ENCODE measurements at places on chromosomes 13 and 19. TPM values are rescaled to one million over a fixed set of nuclear protein-coding genes. Genes with fewer than 3 reads are reported as not detected.

DNA sequence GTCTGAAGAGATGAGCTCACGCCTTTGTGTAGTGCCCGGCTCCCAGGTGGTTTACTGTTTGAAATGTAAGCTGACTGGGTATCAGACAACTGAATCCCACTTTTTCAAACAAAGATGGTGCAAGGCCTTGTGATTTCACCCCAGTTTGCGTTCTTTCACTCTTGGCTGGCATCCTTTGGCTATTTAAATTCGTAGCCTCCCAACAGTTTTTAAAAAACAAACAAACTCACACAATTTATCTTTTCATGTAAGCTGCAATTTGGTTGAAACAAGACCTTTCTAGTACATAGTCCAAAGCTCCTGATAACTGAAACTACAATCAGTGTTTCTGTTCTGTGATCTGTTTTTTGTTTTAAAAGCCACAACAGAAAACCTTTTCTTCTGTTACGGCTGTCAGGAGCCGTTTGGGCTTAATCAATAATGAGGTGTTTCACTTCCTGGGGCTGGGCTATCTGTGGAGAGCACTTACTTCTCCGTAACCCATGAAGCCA lies 65.1 kb upstream of the NPAS1 start:
- no peak for DNase-seq

DNA sequence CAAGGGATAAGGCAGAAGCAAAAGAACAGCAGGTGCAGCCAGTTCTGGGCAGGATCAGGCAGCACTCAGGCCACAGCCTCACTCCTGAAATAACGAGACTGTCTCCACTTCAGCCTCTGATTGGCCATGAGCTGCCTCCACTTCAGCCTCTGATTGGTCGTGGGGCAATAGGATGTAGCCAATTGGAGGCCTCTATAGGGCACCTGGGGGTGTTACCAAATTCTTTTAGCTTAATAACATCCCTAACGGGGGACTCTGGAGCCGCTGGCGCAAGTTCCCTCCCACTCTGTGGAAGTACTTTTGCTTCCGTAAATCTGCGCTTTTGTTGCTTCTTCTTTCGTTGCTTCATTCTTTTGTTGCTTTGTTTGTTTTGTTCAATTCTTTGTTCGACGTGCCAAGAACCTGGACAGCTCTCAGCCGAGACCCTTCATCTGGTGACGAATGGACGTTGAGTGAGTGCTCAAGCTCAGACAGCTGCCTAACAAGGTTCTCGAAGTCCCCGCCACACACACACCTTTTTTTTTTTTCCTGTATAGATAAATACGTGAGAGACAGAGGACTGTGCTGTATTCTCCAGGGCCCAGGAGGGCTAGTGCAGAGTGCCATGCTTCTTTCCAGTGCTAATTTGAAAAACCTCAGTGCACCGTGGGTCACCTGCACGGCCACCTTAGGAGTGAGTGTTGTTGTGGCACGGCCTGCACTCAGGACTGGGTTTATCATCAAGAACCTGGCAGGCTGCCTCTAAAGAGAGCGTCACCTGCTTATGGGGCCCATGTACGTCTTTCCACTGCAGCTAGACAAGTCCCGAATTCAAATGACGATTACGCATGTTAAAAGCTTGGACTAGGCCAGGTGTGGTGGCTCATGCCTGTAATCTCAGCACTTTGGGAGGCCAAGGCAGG lies 32.0 kb upstream of the TUBGCP3 start:
- DNase-seq = no peak

DNA sequence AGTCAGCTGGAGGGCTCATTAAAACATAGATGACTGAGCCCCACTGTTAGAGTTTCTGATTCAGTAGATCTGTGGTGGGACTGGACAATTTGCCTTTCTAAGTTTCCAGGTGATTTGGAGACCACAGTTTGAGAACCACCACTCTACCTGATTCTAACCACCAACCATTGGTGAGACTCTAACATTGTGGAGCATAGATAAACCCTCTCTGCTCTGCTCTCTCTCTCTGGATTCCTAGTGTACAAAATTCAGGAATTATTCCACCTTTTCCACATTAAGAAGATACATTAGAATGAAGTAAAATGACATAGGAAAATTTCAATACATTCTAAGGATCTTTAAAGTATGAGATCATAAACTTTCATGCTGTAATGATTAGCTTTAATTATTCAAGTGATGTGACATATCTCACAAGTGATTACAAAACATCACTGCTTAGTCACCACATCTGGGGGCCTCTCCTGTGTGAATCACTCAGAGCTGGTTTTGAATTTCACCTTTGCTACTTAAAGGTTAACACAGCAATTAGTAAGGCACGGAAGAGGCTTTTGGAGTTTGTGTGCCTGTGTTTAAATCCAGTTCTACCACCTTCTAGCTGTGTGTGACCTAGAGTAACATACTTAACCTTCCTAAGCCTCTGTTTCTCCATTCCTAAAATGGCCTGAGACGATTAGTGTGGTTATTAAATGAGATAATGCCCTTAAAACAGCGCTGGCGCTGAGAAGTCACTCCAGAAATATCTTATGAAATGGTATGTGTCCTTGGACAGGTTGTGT lies 78.5 kb upstream of the NBEA start:
- no peak for DNase-seq

DNA sequence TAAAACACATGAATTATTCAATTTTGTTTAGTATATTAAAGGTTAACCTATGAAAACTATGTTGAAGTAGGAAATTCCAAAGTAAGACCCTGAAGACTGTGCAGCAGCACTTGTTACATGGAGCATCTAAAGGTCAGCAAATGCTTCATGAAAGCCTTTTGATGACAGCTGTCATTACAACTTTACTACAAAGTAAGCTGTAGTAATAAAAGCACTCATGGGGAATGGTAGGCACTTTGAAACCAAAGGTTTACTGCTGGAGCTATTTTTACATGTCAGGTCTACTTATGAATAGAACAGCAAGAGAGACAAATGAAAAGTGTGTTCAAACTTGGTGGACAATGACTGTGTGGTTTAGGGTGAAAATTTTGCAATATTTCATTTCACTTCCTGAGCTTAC lies 672.5 kb upstream of the PCDH20 start:
- no peak for DNase-seq

DNA sequence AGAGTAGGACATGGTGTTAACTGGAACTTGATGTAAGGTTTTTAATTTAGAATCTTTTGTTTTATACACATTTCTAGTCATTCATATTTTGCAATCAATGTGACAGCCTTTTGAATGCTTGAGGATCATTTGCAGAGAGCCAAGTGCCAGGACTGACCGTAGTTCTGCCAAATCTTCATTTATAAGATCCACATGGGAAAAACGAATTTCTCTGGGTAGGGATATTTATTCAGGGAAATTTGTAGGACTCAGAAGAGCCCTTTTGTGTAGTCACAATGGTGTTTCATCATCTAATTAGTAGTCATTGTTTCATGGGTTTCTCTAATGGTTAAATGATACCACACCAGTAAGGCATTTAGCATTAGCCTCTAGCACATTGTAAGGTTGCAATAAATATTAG lies 161.1 kb downstream of the LMO7 start:
- no peak for DNase-seq

DNA sequence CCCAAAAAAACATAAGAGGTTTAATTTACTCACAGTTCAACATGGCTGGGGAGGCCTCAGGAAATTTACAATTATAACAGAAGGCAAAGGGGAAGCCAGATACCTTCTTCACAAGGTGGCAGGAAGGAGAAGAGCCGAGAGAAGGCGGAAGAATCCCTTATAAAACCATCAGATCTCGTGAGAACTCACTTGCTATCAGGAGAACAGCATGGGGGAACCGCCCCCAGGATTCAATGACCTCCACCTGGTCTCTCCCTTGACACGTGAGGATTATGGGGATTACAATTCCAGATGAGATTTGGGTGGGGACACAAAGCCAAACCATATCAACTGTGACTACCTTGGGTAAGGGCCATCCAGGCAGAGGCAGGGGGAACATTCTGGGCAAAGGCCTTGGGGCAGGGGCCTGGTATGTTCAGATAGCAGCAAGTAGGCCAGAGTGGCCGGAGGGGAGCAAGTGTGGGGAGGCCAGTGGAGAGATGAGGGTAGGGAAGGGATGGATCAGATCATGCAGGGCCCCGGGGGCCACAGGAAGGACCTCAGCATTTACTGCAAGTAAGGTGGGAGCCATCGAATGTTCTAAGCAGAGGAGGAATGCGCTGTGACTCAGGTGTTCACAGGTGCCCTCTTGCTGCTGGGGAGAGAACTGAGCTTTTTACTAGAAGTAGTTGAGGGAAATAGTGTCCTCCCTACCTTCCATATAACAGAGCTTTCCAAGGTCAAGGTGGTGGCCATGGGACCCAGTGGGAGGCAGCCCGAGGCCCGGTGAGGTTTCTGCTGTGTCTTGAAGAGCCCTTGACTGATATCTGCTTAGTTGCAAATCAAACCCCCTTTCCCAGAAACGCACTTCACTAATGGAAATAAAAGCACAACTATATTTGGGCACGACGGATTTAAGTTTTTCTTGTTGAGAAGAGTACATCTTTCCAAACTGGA lies 18.0 kb downstream of the RAB3D start:
- no peak for DNase-seq

DNA sequence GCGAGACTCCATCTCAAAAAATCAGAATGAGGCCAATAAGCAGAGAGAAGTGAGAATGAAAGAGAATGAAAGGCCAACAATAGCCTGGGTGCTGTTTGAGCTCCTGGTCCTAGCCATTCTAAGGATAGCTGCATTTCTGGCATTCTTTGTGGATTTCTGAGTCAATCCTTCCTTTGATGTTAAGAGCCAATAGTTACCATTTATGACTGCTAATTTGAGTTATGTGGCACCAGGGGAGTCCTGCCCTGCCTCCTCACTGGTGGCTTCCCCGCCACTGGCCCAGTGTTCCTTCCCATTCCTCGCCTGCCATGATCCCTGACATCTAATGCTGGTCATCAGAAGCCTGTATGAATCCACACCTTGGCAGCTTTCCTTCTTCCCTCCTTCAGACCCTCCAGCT lies 991.2 kb downstream of the UQCRFS1 start:
- peak; percentile 18 for DNase-seq

GRCh38 chr13:101915331-101915730 lies 462.9 kb downstream of the ITGBL1 start:
- DNase-seq = no peak

Gene CPAMD8
- total RNA-seq = 0.34 TPM

Gene RAB11B
- total RNA-seq = 5.6 TPM

Gene ZNF581
- total RNA-seq = 10.1 TPM

Gene ZNF562
- 7.8 TPM for total RNA-seq
